ENCODE measurements at places on chromosomes 16 and 17. TPM values are rescaled to one million over a fixed set of nuclear protein-coding genes. Genes with fewer than 3 reads are reported as not detected.

The CCL17 gene
- total RNA-seq: not detected

- H3K4me1 ChIP-seq: peaks cover 5% of the 10 kb centered on the region
- no peaks in the 10 kb centered on the region for H3K27me3 ChIP-seq
- no peaks in the 10 kb centered on the region for H3K36me3 ChIP-seq
- H3K4me3 ChIP-seq: no peak overlapping the region
Measured at GRCh38 chr16:81492965-81493754, 48.6 kb downstream of the CMIP start.

The TBC1D3 gene
- total RNA-seq: not detected

The RBBP6 gene
- total RNA-seq: 126 TPM

- peak; percentile 45 for DNase-seq
- no peaks in the 10 kb centered on the region for H3K36me3 ChIP-seq
- H3K4me1 ChIP-seq: peaks cover 31% of the 10 kb centered on the region
- H3K27ac ChIP-seq: peak overlapping the region; percentile 96
- H3K4me3 ChIP-seq: peak overlapping the region; percentile 93
Measured at GRCh38 chr17:44220213-44221083, 973 bp upstream of the UBTF start.

DNA sequence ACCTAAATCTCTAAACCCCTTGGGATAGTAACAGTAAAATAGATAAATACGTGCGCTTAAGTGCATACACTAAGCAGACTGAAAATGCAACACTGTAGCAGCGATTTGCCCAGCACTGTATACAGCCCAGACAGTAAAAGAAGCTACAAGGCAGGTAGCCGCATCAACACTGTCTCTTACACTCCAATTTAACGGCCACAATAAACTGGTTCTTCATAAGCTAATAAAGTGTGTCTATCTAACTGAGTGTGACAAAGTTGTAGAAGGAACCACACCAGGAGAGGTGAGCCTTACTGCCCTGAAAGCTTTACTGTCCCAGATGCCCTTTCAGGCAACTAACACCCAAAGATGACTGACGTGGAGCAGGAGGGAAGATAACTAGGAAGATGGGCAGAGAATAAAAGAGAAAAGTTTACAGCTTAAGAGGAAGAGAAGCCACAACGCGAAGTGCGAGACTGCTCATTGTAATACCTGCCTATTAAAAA, 847 bp downstream of the ZDHHC7 start:
- no peaks in the 10 kb centered on the region for H3K36me3 ChIP-seq
- DNase-seq: no peak
- no peaks in the 10 kb centered on the region for H3K27me3 ChIP-seq
- H3K4me3 ChIP-seq: peak overlapping the region; percentile 86
- H3K4me1 ChIP-seq: peaks cover 16% of the 10 kb centered on the region

The YWHAE gene
- 749 TPM for total RNA-seq

DNA sequence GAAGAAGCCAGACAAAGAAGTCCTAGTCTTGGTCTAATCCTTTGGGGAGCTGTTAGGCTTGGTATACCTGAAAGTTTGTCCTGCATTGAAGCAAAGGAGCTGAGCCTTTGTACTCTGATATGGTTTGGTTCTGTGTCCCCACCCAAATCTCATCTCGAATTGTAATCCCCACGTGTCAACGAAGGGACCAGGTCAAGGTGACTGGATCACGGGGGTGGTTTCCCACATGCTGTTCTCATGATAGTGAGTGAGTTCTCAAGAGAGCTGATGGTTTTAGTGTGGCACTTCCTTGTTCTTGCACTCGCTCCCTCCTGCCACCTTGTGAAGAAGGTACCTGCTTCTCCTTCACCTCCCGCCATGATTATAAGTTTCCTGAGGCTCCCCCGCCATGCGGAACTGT, 33.6 kb downstream of the FAM20A start:
- no peaks in the 10 kb centered on the region for H3K27me3 ChIP-seq
- no peak for DNase-seq
- no peak overlapping the region for H3K4me3 ChIP-seq
- H3K27ac ChIP-seq: no peak overlapping the region
- H3K36me3 ChIP-seq: no peaks in the 10 kb centered on the region
- peaks cover 4% of the 10 kb centered on the region for H3K4me1 ChIP-seq

GRCh38 chr16:50889746-50890145, 147.9 kb downstream of the CYLD start:
- no peak for DNase-seq
- H3K27me3 ChIP-seq: no peaks in the 10 kb centered on the region
- H3K4me1 ChIP-seq: no peaks in the 10 kb centered on the region
- no peaks in the 10 kb centered on the region for H3K36me3 ChIP-seq

GRCh38 chr16:73166441-73166851, 118.5 kb upstream of the ZFHX3 start:
- H3K4me1 ChIP-seq: peaks cover 7% of the 10 kb centered on the region
- no peaks in the 10 kb centered on the region for H3K36me3 ChIP-seq
- H3K27me3 ChIP-seq: no peaks in the 10 kb centered on the region
- peak overlapping the region; percentile 59 for H3K27ac ChIP-seq
- no peak for DNase-seq

- no peaks in the 10 kb centered on the region for H3K27me3 ChIP-seq
- H3K27ac ChIP-seq: no peak overlapping the region
- peaks cover 6% of the 10 kb centered on the region for H3K4me1 ChIP-seq
- DNase-seq: no peak
- no peak overlapping the region for H3K4me3 ChIP-seq
Measured at GRCh38 chr16:12318661-12319427, 342.3 kb downstream of the SNX29 start.

GRCh38 chr16:78677181-78677731, 577.8 kb downstream of the WWOX start:
- no peaks in the 10 kb centered on the region for H3K4me1 ChIP-seq
- DNase-seq: no peak
